ENCODE measurements at places on chromosomes 16 and 17. TPM values are rescaled to one million over a fixed set of nuclear protein-coding genes. Genes with fewer than 3 reads are reported as not detected.
A peak's percentile ranks its signal among the peaks of the same experiment; 100 is the strongest.

Gene HOXB1
- not detected for total RNA-seq

DNA sequence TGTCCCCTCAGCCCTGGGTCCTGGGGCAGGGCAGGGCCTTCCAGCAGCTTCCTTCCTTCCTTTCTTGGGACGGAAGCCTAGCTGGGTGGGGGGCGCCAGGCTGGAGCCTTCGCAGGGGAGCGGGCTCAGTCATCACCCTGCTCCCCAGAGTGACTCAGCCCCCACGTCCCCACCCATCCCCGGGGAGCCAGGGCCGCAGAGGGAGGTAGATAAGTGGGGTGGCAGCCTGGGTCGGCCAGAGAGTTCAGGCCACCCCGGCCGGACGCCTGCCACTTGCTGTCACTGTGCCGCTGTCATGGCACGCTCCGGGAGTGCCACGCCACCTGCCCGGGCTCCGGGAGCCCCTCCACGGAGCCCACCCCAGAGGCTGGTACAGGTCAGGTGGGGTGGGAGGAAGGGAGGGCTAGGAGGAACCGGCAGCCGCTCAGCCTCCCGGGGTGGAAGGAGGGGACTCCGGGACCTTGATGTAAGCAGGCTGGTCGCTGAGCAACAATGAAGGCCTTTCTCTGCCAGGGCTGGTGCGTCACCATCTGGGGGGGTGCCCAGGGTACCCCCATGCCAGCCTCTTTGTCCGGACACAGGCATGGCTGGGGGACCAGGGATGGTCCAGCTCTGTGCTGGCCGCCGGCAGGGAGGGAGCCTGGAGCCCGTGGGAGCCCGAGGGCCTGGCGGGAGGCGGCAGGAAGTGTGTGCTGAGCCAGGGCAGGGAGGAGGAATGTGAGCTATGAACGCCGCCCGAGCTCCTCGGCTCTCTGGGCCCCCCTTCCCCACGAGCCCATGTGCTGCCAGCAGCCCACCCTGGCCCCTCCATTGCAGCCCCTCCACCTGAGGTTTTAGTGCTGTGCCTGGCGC lies 6.6 kb downstream of the NHERF2 start:
- no peaks in the 10 kb centered on the region for H3K27me3 ChIP-seq
- H3K36me3 ChIP-seq: peaks cover 20% of the 10 kb centered on the region
- H3K4me1 ChIP-seq: peaks cover 40% of the 10 kb centered on the region
- DNase-seq: peak; percentile 98
- peak overlapping the region; percentile 94 for H3K27ac ChIP-seq
- peak overlapping the region; percentile 58 for H3K4me3 ChIP-seq

Gene KCNH6
- total RNA-seq: not detected

- peak; percentile 62 for DNase-seq
- H3K4me3 ChIP-seq: no peak overlapping the region
- H3K27ac ChIP-seq: no peak overlapping the region
- H3K27me3 ChIP-seq: peaks cover 7% of the 10 kb centered on the region
- peaks cover 10% of the 10 kb centered on the region for H3K4me1 ChIP-seq
Measured at GRCh38 chr17:1256699-1257098, 13.5 kb upstream of the BHLHA9 start.

DNA sequence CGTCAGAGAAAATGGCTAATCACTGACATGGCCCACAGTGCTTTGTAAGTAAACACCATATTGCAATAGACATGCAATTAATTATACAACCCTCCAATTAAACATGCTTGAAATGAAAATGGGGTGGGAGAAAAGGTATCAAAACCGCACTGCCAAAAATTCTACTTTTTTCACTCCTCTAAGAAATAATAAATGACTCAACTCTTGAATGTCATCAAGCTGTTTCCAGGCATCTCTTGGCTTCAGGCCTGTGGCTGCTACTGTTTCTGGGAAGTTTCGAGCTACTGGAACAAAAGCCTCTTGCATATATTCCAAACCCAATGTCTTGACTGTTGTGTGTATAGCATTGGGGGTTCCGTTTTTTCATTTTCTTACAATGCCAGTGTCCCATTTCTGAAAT lies 412.6 kb downstream of the RBFOX1 start:
- H3K36me3 ChIP-seq: no peaks in the 10 kb centered on the region
- DNase-seq: no peak
- no peak overlapping the region for H3K4me3 ChIP-seq
- H3K27me3 ChIP-seq: no peaks in the 10 kb centered on the region
- H3K4me1 ChIP-seq: no peaks in the 10 kb centered on the region
- H3K27ac ChIP-seq: no peak overlapping the region

DNA sequence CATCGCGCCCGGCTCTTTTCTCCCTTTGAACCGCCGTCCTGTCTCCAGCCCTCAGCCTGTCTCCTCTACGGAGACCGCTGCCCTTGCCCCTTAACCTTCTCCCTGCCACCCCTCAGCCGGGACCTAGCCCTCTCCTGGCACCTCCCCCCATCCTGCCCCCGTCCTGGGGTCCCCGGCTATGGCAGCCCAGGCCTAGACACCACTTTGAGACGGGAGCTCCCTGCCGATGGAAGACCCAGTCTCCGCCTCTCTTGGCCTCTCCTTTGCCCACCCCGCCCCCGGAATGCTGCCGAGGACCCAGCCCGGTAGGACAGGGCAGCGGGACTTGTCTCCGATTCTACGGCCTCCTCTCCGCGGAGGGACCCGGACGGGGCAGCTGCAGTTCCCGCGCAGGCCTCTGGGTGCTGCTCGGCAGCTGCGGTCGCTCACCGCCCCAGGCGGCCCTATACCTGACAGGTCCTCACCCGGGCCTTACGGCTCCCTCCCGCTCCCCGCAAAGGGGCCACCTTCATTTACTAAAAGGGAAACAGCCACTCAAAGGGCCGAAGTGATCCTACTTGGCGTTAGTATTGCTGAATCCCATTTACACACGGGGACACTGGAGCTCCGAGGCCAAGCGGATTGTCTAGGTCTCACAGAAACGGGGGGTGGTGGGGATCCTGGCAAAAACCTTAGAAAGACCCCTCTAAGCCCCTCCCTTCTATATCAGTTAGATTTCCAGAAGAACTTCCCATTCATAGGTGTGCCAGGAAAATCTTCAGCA lies 32.6 kb upstream of the TAC4 start:
- peak; percentile 99 for DNase-seq
- H3K27me3 ChIP-seq: peaks cover 28% of the 10 kb centered on the region
- H3K4me1 ChIP-seq: no peaks in the 10 kb centered on the region

DNA sequence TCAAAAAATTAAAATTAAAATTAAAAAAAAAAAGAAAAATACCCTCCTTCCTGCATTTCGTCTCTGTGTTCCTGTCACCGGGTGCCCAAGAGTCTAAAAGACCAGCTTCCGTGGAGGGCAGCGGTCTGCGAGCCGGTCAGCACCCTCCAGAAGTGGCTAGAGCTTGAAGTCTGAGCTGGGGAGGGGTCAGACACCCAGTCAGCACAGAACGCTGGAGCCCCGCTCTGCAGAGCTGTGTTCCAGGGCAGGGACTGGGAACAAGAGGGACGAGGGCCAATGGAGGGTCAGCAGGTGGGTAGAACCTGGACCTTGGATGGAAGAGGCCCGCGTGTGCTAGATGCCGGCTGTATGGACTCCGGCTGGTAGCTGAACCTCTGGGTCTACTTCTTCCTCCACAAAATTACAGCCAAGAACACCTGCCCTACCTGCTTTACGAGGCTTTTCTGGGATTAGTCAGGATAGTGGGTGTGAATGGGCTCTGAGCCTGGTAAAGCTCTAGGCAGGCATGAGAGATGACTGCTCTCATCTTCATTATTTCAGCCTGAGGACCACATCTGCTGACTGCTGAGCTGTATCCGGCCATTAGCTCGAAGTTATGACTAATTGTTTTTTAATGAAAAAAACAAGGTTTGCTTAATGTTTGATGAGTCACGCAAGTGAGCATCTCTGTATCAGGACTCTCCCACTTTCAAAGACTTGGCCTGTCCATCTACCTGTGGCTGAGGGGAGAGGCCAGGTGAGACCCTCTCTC lies 5.9 kb downstream of the TRPV1 start:
- H3K4me1 ChIP-seq: peaks cover 4% of the 10 kb centered on the region
- H3K27me3 ChIP-seq: no peaks in the 10 kb centered on the region
- H3K27ac ChIP-seq: no peak overlapping the region
- H3K36me3 ChIP-seq: peaks cover 5% of the 10 kb centered on the region
- H3K4me3 ChIP-seq: no peak overlapping the region
- peak; percentile 89 for DNase-seq

Gene ABHD15
- total RNA-seq: 9.4 TPM
